ENCODE measurements at places on chromosomes 12 and 14.

DNA sequence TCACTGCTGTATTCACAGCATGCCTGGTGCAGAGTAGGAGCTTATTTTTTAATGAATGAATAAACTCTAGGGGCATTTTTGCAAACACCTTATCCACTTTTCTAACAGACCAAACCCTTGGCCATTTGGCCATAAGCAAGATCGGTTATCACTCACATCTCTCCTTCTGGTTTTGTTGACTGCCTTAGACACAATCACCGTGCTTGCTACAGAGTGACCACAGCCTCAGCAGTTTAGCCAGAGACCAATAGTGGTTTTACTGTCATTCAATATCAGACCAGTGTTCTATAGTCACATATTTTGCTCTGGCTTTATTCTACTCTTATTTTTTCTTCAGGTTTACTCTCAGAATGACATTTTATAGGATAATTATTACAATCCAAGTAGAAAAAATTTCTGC lies 2.2 kb downstream of the KLRB1 start:
- no peak for DNase-seq

- DNase-seq, result no peak
Observed at GRCh38 chr14:54252072-54252730, 144.6 kb upstream of the CDKN3 start.

GRCh38 chr12:87925021-87925420 lies 104.2 kb downstream of the C12orf50 start:
- no peak for DNase-seq

GRCh38 chr12:15712823-15713660 lies 76.1 kb downstream of the EPS8 start:
- no peak for DNase-seq

DNA sequence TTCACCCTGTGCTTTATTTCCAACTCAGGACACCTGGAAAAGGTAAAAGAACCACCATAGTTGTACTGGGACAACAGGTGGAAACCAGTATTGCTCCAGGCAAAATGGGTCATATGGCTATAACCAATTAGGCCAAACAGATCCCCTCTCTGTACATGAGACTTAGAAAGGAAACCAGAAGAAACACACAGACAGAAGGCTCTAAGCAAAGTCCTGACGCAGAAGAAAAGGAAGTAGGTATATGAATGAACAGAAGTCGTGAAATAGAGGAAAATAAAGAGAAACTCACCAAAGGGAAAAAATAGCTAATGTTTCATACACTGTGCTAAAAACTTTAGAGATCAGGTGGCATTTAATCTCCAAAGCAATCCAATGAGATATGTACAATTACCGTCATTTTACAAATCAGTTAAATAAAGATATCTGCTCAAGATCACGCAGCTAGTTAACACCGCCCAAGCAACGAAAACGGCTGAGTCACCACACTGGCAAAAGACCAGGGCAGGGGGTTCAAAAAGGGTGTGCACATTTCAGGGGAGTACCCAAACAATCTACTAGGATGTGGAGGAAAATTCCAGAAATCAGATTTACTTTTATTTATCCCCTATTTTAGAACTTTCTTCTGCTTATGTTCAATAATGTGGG lies 82.3 kb downstream of the ITPR2 start:
- peak; percentile 9 for DNase-seq

DNA sequence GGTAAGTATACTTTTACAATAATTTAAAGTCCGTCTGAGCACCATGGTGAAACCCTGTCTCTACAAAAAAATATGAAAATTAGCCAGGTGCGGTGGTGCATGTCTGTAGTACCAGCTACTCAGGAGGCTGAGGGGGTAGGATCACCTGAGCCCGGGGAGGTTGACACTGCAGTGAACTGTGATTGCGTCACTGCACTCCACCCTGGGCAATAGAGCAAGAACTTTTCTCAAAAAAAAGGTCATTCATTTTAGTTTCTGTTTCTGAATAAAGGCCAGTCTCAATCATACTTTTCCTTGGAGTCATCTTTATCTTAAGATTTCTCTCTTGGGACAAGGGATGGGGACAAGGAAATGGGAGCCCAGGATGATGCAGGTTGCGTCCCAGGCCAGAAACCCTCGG lies 12.9 kb downstream of the ANKRD13A start:
- peak; percentile 90 for DNase-seq

DNA sequence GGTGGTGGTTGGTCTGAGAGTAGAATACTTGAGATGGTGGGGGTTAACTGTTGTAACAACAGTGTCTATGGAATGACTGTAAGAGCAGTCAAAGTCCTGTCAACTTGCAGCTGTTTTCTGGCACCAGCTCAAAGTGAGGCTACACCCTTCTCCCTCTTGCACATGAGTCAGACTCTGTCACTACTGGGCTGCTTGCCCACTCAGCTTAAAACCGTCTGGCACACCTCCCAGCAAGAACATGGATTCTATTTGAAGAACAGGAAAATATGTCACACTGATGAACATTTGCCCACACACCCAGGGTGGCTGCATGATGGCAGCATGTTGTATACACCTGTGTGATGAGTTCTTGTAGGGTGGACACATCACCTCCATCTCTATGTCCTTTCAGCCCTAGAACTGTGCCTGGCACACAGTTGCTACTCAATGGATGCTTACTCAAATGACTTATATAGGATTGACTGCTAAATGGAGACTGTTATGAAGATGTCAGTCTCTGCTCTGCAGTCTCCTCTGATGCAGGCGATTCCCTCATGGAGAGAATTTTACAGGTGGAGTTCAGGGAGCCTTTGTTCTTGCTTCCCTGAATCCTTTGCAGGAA lies 19.3 kb upstream of the SERPINA6 start:
- no peak for DNase-seq

DNA sequence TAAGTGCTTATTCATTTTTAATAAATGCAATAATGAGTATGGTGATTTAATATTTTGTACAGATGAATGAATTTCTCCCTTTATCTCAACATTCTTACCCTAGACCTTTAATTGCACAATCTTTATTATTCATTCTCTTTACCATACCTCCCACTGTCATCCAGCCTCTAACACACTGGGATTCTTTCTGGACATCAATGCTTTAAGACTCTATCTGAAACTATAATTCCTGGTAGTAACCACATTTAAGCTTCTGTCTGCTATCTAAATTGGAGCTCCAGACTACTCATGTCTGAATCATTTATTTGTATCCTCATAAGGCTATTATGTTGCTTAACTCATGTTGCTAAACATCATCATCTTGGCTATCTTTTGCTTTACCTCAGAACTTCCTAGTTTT lies 270.2 kb downstream of the ALG10B start:
- DNase-seq, result no peak

GRCh38 chr14:93928184-93929047 lies 1.3 kb downstream of the FAM181A start:
- DNase-seq, result no peak

DNA sequence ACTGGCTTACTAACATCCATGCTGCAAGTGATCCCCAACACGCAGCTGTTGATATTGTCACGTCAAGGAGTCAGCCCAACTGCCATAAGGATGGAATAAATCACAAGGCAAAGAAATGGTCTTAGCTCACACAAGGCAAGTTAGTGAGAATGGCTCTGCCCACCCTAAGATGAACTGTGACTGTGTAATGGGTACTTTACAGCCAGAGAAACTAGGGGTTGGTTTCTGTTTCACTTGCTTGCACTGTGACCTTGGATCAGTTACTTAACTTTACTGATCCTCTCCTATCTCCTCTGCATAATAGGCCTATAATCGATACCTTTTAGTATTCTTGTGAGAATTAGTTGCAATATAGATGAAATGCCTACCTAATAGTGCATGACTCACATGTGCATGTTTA lies 52.2 kb upstream of the ANO2 start:
- no peak for DNase-seq

DNA sequence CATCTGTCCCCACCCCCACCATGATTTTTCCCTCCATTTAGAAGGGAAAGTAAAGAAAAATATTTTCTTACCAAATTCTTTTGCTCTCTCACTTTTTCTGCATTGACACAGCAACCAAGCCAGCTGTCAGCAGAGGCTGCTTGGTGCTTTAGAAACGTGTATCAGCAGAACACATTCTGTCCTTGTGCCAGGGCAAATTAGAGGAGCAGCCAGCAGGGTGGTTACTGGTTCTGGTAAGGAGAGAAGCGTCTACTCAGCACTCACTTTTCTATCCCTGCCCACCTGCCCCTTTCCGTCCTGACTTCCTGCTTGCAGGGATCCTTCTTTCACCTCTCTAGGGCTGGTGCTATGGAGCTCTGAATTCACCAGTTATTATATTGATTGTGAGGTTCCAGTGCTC lies 327.5 kb upstream of the PDE3A start:
- no peak for DNase-seq

- DNase-seq, result no peak
Observed at GRCh38 chr14:99718811-99719192, 34.7 kb downstream of the CYP46A1 start.

GRCh38 chr12:45977620-45978019 lies 12.8 kb downstream of the SCAF11 start:
- no peak for DNase-seq

DNA sequence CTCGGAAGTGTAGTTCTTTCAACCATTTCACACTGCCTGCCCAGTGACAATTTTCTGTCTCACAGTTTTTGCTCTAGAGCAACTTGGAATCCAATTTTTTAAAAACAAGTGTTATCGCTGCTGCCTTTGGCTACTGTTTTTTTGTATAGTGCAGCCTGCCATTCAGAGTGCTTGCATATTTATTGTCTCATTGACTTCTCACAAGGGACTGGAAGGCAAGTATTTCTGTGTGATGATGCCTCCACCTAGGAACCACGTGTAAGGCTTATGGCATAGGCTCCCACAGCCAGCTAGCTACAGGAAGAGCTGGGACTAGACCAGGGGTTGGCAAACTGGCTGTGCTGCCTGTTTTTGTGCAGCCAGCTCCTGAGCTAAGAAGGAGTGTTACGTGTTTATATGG lies 903 bp downstream of the PARPBP start:
- DNase-seq, result no peak

GRCh38 chr14:61730756-61731373 lies 31.4 kb upstream of the SNAPC1 start:
- DNase-seq, result peak; percentile 11

GRCh38 chr12:87935216-87935615 lies 94.0 kb downstream of the C12orf50 start:
- no peak for DNase-seq

DNA sequence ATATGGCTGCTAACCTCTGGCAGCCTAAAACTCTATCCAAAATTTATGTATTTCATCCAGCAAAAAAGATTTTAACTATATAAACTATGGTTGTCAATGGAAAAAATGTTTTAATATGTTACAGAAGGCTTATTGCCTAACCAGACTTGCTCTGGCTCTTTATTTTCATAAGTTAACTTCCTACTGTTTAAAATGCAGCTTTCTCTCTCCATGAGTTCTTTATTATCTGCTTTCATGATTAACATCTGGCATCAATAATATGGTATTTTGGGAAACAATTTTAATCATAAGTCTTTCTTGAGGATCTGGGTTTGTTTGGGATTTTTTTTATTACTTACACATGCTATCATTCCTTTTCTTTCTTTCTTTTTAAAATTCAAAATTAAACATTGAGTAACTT lies 20.5 kb downstream of the KERA start:
- DNase-seq, result no peak

DNA sequence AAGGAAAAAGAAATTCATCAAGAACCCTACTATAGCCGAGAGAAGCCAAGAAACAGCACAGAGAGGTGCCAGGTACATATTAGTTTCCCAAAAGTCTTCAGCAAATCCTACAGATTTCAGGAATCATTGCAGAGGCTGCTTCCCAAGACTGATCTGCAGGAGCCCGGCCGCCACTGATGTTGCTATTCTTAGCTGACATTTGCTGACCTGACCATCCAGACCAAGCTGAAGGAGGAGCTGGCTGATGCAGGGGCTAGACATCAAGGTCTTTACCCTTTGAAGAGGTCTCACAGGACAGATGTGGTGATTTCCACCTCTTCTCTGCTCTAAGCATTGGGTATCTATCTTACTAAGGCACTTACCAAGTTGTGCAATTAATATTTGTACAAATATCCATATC lies 444.8 kb upstream of the SOX5 start:
- no peak for DNase-seq

- no peak for DNase-seq
Observed at GRCh38 chr12:6345319-6346091, 3.6 kb upstream of the TNFRSF1A start.

DNA sequence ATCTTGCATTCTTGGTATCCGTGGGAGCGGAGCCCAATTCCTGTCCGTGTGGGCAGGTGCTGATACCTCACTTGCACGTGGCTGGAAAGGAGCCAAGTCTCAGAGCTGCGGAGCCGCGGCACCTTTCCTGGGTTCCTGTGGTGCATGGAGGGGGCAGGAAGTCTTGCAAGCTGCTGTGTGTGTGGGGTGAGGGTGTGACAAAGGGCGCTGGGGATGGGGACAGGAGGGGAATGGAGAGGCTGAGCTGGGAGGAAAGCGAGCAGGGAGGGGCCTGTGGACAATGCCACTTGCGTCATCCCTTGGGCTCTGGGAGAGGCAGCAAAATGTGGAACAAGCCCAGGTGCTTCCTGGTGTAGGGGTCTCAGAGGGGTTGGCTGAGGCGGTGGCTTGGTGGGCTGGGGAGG lies 86.7 kb downstream of the CALM1 start:
- DNase-seq, result no peak

GRCh38 chr12:75814851-75815754 lies 216.5 kb downstream of the PHLDA1 start:
- DNase-seq, result peak; percentile 1

DNA sequence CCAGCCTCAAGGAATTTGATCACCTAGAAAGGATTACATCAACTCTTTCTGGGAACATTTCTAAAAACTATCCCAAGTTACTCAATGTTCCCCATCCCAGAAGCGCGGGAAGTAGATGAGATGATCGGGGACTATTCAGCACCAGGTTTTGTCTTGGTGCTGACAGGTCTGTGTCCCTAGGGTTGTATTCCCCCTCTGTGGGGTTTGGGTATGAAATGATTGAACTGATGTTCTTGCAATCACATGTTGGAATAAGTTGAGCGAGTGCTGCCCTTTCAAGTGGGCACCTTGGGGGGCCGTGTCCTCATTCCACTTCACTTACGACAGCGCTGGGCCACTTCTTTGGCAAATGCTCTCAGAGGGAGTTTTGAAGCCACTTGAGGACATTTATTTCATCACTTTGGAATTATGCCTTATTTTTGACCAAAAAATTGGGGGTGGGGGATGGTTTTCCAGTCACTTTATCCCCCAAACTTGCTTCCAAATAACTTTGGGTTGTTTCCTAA lies 69.8 kb downstream of the RFX4 start:
- no peak for DNase-seq

- no peak for DNase-seq
Observed at GRCh38 chr12:23349564-23349963, 599.9 kb downstream of the SOX5 start.

- DNase-seq, result no peak
Observed at GRCh38 chr12:41032386-41032785, 155.7 kb upstream of the PDZRN4 start.

DNA sequence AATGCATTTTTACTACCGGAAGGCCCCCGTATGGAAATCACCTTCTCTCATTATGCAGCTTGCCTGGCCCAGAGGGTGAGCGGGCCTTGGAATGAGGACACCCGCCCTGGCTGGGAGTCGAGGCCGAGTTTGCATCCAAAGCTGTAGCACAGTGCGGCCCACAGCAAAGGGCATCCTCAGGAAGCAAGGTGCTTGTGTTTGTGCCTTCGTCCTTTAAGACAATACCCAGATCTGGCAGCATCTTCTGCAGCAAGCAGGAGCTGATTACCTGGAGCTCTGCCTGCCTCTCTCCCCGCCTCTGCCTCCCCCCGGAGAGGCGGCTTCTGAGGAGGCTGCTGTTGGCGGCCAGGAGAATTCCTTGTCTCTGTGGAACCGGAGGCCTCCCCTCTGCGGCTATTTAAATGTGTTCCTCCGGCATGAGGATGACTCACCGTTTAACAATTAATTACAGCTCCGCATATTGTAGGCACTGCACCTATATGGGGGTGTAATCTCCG lies 145.3 kb downstream of the CACNA1C start:
- DNase-seq, result no peak

GRCh38 chr14:101075025-101075800 lies 171.7 kb upstream of the RTL1 start:
- DNase-seq, result peak; percentile 9

Data from naive B cell (primary cell).